Stimulated activated CD8-positive, alpha-beta memory T cell treated with anti-CD3 and anti-CD28 coated beads, Interleukin-15, amount 100 ng/mL, for 24 hours (primary cell): ENCODE measurements at places on chromosomes 13 and 19.

- DNase-seq: no peak
Measured at GRCh38 chr13:35797244-35797643, 320.8 kb upstream of the MAB21L1 start.

DNA sequence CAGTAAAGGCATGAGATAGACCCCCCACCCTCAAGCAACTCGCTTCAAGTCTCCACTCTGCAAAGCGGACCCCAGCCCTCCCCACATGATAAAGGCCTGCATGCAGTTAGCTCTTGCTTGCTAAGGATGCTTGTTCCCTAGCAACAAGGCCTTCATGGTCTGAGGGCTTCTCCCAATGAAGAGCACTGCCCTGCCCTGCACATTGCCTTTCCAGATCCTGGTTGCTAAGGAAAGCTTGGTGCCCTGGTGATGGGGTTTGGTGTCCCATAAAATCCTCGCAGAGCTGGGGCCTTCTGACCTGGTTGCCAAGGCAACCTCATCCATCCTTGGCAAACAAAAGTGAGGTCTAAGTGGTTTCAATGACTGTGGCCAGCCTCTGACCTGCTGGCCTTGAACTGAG lies 6.0 kb downstream of the DBP start:
- no peak for DNase-seq

GRCh38 chr13:81610644-81611043 lies 1269.7 kb upstream of the SPRY2 start:
- DNase-seq: no peak

GRCh38 chr13:102651392-102651791 lies 43.5 kb downstream of the METTL21C start:
- no peak for DNase-seq

- no peak for DNase-seq
Measured at GRCh38 chr13:109586509-109587346, 199.7 kb downstream of the IRS2 start.

GRCh38 chr19:29700498-29700897 lies 14.6 kb downstream of the C19orf12 start:
- DNase-seq: no peak

- no peak for DNase-seq
Measured at GRCh38 chr13:112608212-112608611, 20.3 kb upstream of the TUBGCP3 start.

GRCh38 chr19:55479045-55479444 lies 2.6 kb downstream of the ZNF628 start:
- DNase-seq: no peak

GRCh38 chr13:65744836-65745235 lies 1485.3 kb downstream of the PCDH9 start:
- DNase-seq: no peak

- no peak for DNase-seq
Measured at GRCh38 chr13:59478908-59479307, 684.8 kb downstream of the DIAPH3 start.

DNA sequence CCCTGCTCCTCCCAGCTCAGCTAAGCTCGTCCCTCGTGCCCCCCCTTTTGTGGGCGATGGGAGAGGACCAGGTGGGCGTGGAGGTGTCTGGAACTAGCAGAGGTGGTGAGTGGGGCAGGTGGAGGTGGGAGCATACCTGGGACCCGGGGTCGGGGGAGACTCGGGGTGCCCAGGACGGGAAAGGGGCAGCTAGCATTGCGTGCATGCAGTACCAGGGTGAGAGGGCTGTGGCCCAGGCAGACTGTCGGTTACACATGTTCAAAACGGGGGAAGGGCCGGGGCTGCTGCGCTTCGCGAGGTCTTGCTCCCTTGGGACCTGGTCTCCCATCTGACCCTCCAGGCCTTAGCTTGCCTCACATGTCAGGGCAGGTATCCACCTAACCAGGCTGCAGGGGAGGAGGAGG lies 9.1 kb downstream of the TLE5 start:
- no peak for DNase-seq

GRCh38 chr19:11194656-11195558 lies 2.4 kb downstream of the KANK2 start:
- DNase-seq: no peak
